ENCODE measurements at places on chromosomes 13 and 19.

- no peak for DNase-seq
These were observed 41.2 kb downstream of the ABCC4 start for GRCh38 chr13:95260031-95260525.

DNA sequence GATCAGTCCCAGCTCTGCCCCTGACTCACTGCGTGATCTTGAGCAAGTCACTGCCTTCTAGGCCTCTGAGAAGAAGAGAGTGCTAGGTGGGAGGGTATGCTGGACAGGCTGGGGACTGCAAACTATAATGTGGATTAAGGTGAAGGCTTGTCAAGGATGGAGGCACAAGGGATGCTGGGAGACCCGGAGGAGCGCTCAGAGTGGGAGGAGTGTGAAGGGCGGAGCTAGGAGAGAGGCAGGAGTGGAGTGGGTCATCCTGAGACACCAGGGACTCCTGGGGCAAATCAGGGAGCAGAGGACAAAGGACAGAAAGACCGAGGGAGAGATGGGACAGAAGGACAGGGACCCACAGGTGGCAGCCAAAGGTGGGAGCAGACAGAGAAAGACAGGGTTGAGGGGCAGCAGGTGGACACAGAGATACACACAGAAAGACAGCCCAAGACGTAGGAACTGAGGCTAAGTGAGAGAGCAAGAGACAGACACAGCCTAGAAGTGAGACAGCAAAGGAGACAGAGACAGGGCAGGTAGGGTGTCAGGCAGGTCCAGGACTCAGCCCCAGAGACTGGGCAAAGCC is 2.6 kb downstream of the GRIK5 start:
- no peak for DNase-seq

DNA sequence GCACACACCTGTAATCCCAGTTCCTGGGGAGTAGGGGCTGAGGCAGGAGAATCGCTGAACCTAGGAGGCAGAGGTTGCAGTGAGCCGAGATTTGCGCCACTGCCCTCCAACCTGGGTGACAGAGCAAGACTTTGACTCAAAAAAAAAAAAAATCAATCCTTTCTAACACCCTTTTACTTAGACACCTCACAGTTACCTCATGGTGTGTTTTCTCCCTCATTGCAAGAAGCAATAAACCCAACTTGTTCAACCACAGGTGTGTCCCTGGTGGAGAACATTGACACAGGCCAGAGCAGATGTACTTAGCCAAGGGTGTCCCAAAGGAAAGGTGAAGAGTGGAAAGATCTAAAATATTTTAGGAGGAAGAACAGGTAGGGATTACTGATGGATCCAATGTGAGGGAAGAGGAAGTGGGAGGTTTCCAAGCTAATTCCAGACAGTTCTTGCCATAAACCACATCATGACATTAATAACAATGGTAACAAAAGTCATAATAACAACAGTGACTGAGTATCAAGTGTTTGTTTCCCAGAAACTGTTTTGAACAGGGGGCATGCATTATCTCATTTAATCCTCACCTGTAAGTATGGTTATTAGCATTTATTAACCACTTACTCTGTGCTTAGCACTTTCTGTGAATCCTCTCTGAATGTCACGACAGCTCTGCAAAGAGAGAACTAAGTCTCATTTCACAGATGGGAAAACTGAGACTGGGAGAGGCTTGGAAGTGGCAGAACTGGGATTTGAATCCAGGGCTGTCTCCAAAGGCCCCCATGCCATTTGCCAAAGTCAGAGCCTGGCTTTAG is 3.1 kb upstream of the LYPD3 start:
- no peak for DNase-seq

GRCh38 chr19:42202290-42202880 is 15.1 kb downstream of the DEDD2 start:
- DNase-seq: no peak

DNA sequence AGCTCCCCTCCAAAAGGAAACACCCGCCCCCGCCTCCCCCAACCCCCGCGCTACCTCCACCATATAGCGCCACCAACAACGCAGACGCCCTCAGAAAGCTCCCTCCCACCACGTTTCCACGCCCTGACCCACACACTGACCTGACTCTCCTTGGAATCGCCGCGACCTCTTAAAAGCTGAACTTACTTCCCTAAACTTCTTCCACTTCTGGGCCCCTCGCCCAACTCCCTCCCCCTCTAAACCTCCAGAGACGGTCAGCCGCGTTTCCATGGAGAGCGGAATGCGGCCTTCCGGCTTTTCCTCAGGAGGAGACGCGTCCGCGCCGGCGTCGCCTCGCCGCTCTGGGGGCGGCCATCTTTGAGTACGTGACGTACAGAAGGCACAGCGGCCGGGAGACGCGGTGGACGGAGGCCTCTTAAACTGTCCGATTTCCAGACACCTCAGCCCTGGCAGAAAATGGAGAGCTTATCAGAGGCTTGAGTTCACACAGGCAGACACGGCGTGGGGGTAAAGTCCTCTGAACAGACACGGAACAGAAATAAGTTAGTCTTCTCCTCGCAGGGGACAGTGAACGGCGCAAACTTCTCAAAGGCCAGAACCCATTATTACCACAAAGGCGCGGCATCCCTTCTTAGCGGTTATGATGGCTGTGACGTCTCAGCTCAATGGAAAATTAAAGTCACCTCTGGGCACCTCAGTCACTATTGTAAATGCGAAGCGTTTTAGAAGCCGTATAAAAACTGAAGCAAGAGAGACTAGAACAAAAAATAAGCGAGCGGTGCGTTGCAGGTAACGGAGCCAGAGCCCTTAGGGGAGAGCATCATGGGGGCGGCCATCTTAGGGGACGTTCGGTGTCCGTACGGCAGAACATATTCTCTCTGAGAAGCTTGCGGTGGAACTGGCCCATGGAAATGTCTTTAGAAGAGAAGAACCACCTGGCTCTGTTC is at the start of gene ZNF432:
TSS of gene ZNF432 (minus strand) at position 284 of the 947 bp plus-strand sequence. CDS start 1,970 bp downstream, outside the sequence.
- peak; percentile 76 for DNase-seq

GRCh38 chr19:18349524-18350128 is 9.2 kb downstream of the PGPEP1 start:
- DNase-seq: no peak

- DNase-seq: no peak
These were observed 89.5 kb upstream of the RFC3 start for GRCh38 chr13:33728271-33729037.

GRCh38 chr19:6458695-6459261 is 814 bp downstream of the SLC25A23 start:
- DNase-seq: no peak

DNA sequence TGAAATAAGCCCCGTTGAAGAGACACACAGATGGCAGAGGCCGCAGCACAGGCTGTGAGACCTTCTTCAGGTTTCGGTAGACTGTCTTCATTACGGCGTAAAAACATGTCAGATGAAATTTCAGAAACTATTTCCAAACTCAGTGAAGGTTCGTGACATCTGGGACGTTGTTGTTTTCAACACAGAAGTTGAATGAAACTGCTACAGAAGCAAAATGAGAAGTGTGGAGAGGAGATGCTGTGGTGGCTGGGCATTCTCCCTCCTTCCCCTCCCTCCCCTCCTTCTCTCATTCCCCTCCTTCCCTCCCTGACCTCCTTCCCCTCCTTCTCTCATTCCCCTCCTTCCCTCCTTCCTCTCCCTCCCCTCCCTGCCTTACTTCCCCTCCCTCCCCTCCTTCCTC is 113.6 kb downstream of the ATP11A start:
- DNase-seq: no peak

- DNase-seq: no peak
These were observed 59.5 kb downstream of the TEX26 start for GRCh38 chr13:30991922-30992321.

GRCh38 chr19:11390933-11391680 is 7.0 kb upstream of the EPOR start:
- DNase-seq: no peak

- DNase-seq: no peak
These were observed 49.3 kb downstream of the UFM1 start for GRCh38 chr13:38398711-38399493.

- DNase-seq: peak; percentile 76
These were observed 30.4 kb upstream of the CYP4F8 start for GRCh38 chr19:15584541-15585115.

GRCh38 chr19:16367261-16367683 is 42.6 kb downstream of the KLF2 start:
- no peak for DNase-seq

DNA sequence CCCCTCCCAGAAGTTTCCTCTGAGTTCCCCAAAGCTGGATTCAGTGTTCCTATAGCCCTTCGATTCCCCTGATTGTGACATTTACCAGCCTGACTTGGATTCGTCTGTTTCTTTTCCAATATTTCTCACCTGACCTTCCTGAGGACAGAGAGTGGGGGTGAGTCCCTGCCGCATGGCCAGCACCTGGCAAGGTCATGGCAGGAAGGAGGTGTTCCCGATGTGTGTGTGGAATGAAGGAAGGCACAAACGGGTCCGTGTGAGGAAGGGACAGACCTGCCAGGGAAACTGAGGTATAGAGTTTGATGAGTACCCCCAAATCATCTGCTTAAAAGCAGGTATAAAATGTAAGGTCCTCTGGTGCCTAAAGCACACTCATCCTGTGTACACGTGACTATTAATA is 3.3 kb downstream of the COL4A1 start:
- DNase-seq: no peak

GRCh38 chr13:94657167-94657566 is 55.2 kb downstream of the SOX21 start:
- DNase-seq: peak; percentile 4

GRCh38 chr13:59111751-59112171 is 1052.0 kb downstream of the DIAPH3 start:
- DNase-seq: no peak

GRCh38 chr19:1309977-1310852 is 24.5 kb downstream of the EFNA2 start:
- DNase-seq: no peak

DNA sequence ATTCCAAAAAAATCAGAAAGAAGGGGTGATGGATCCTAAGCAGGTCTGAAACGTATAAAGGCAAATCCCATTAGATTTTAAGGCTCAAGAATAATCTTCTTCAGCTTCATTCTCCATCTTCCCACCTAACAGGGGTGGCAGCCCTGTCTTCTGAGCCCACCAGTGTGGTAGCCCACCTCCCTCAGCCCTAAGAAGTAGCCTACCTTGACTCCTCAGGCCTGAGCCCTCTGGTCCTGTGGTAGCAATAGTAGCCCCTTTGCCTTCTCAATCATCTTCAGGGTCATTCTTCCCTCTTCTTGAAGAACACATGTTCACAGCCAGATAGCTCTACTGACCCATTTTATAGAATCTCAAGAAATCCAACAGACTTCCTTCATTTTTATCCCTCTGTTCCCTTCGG is 33.7 kb downstream of the N4BP2L2 start:
- DNase-seq: no peak

DNA sequence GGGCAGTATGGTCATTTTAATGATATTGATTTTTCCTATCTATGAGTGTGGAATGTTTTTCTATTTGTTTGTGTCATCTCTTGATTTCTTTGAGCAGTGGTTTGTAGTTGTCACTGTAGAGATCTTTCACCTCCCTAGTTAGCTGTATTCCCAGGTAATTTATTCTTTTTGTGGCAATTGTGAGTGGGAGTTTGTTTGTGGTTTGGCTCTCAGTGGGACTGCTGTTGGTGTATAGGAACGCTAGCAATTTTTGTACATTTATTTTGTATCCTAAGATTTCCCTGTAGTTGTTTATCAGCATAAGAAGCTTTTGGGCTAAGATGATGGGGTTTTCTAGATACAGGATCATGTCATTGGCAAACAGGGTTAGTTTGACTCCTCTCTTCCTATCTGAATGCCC is 28.9 kb downstream of the NBEA start:
- no peak for DNase-seq

Measured in activated T-cell treated with anti-CD3 and anti-CD28 coated beads for 48 hours (primary cell).